ENCODE measurements at places on chromosomes 7 and 10. TPM values are rescaled to one million over a fixed set of nuclear protein-coding genes. Genes with fewer than 3 reads are reported as not detected.
A peak's percentile ranks its signal among the peaks of the same experiment; 100 is the strongest.

SPDYE1 gene
- not detected for polyA plus RNA-seq

- peak; percentile 79 for DNase-seq
Observed at GRCh38 chr10:62610649-62611229, 193.8 kb upstream of the ADO start.

FRMPD2 gene
- polyA plus RNA-seq, result not detected

GRCh38 chr7:69962186-69963065, 364.2 kb downstream of the AUTS2 start:
- no peak for DNase-seq

- no peak for DNase-seq
Observed at GRCh38 chr10:88474884-88475844, 108.0 kb downstream of the RNLS start.

DNA sequence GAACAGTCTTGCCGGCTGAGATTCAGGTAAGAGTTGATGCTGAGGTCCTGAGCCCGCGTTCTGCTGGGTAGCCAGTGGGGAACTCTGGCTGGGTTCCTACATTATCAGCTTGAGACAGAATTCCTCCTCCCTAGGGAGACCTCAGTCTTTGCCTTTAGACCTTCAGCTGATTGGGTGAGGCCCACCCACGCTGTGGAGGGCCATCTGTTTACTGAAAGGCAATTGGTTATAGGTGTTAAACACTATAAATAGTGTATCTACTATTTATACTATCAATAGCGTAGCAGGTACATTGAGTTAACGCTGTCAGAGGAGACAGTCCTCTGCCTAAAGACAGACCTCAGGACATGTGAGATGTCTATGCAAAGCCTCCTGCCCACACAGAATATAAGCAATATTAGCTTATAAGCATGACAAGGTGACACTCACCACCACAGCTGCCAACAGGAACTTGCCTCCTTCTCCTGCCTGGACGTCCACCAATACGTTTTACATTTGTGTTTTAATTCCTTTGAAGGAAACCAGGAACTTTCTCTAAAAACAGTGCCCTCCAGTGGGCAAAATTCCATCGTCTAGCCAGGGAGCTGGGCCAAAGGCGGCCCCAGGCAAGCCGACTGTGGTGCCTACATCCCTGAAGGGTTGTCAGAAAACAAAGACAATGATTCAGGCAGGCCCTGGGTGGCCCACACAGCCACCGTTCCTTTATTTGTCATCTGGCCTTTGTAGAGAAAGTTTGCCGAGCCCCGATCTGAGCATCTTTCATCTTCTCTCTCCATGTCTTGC, 58.8 kb downstream of the INSIG1 start:
- peak; percentile 21 for DNase-seq

DNA sequence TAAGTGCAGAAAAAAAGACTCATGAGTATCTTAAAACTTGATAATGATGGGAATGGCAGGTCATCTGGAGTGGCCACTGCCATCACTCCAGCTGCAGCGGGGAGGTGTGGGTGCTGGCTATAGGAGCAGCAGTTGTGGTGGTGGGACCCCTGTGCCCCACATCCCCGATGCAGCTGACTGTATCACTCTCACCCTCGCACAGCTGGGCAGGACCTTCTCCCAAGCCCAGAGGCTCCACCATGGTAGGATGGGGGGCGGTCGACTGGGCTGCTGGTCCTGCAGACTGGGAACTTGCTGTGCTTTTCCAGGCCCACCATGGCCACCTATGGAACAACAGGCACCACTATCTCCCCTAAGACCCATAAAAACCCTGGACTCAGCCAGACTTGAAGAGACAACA, 844.4 kb downstream of the SORCS1 start:
- no peak for DNase-seq

BAMBI gene
- 1.3 TPM for polyA plus RNA-seq

IDI2 gene
- polyA plus RNA-seq, result not detected

DNA sequence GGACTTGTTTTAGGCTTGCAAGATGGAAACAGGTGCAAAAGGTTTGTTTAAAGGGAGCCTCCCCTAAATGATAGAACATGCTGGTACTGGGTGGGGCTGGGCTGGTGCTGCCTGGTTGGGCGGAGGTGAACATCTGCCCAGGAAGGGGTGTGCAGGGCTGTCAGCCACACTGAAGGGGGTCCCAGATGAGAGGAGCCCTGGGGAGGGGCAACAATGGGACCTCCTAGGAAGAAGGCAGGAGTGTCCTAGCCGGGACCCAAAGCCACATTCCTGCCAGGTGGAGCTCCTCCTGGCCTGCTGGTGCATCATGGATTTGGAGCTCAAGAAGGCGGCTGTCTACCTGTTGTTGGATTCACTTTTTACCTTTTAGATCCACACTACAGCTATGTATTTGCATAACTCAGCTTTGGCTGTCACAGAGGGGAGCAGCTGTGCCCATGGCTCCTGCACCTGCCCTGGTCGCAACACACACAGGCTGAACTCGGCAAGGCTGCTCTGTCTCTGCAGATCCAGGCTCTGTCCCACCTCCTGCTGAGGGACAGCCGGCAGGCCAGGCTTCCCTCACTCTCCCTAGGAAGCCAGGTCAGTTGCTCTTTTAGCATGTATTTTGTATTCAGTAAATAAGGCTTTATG, 59.9 kb downstream of the ADARB2 start:
- DNase-seq, result no peak

GRCh38 chr10:121927318-121927840, 452 bp downstream of the ATE1 start:
- peak; percentile 35 for DNase-seq

GRCh38 chr10:133258818-133259601, 17.7 kb downstream of the ADAM8 start:
- DNase-seq, result peak; percentile 100

NEURL1 gene
- 3.0 TPM for polyA plus RNA-seq

GRCh38 chr10:88832376-88832775, 19.3 kb downstream of the ANKRD22 start:
- no peak for DNase-seq

GRCh38 chr10:85454386-85454785, 912.2 kb downstream of the GRID1 start:
- DNase-seq, result no peak

- no peak for DNase-seq
Observed at GRCh38 chr10:87578842-87579401, 74.2 kb downstream of the MINPP1 start.

- DNase-seq, result no peak
Observed at GRCh38 chr7:67817481-67817880, 820.8 kb downstream of the TYW1 start.

DNA sequence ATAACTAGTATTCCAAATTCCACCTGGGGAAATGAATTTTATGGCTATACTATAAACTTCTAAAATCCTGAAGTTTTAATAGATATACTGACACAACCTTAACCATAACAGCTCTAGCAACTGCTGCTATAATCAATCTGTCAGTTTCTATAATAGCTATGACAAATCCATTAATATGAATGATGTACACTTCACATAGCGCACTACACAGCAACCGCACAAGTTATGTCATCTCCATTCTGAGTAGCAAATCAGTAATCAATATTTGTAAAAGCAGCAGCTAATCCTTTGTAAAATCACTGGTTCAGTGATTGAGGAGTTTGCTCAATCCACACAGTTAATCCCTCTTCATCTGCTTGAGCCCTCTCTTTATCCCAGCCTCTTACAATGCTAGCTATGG, 105.3 kb downstream of the SKAP2 start:
- DNase-seq, result no peak

- no peak for DNase-seq
Observed at GRCh38 chr7:131074585-131074984, 253.1 kb upstream of the MKLN1 start.

DNA sequence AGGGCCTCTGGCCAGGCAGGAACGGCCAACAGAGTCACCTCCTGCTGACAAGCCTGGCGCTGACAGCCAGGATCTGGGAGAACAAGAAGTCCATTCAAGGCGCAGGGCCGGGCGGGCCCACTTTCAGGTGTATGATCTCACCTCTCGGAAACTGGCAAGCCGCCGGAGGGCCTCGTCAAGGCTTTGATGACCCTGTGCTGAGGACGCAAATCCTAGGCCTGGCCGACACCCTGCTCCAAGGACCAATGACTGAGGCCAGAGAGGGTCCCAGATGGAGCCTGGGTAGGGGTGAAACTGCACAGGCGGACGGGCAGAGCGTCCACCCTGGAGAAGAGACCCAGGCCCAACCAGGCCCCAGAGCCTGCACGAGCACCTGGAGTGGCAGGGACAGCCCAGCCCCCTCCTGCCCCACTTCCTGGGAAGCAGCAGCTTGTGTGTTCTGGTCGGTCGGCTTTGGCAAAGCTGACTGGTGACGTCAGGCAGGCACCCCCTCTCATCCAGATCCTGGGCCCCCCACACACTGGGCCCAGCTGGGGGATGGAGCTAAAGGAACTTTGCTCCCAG, 30.6 kb downstream of the MYL10 start:
- no peak for DNase-seq

MACC1 gene
- polyA plus RNA-seq, result not detected

GRCh38 chr10:86411281-86411841, 44.8 kb upstream of the GRID1 start:
- no peak for DNase-seq

PDE6C gene
- not detected for polyA plus RNA-seq

SFRP4 gene
- not detected for polyA plus RNA-seq

FFAR4 gene
- 1.1 TPM for polyA plus RNA-seq

- DNase-seq, result no peak
Observed at GRCh38 chr10:22364407-22365140, 19.3 kb downstream of the SPAG6 start.

DNA sequence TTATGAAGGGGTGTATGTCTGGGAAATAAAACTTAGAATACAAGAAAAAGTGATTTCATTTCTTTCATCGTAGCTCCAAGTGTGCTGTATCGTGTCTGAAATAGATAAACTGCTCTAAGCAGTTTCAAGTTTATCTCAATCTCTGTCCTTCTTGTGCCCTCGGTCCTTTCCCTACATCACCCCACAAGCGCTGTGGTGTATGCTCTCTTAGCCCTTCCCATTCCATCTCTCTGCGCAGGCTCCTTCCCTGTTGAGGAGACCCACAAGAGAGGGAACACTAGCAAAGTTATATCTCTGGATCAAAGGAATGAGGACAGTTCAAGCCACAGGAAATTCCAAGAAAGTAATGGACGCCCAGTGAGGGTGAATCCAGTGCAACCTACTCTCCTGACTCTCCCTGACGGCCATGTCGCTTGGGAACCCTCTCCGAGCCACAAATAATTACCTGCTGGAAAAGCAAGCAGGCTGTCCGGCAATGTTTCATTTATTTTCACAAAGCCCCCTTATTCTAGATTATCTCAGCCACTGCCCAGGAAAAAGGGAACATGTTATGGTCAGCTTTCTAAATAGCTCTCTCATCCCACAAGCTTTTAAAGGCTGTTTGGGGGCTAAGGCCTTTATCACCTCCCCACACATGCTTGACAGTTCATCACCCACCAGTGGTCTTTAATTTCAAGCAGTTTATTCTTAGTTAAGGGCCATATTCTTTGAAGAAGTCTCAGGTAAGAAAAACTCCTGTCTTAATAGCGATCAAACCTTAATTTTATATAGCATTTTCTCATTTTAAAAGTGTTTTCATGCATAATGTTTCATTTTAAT, 34.8 kb downstream of the LRRC4 start:
- no peak for DNase-seq

TWIST1 gene
- not detected for polyA plus RNA-seq

DNA sequence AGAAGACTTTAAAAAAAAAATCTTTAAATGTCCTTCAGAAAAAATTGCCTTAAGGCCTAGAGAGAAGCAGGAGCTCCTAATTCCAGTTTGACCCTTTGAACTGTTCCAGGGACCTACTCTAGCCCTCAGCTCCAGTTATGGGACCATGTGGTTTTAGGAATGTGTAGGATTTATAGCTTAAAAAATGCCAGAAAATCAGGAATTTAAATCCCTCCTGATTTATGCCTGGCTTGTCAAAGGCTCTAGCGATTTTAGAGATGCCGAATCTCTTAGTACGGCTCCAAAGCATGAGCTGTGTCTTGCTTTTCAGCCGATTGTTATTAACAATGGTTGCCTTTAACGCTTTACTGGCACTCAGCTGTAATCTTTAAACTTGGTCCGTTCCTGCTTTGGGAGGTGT, 130.6 kb upstream of the NPVF start:
- DNase-seq, result no peak

DNA sequence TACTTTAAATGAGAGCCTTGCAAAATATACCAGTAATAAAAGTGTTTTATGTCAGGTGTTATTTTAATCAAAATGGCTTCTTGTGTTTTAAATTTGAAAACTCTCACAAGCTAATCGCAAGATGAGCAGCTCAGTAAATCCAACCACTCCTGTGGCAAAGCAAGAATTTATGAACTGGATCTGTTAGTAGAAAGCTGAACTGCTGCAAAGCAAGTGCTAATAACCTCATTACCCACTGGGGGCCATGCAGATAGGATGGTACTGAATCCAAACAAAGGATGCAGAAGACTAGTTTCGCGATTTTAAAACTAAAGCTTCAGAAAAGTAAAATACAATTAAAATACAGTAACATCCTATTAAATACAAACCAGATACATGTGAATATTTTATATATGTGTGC, 468.0 kb downstream of the PARD3 start:
- no peak for DNase-seq

ZNF727 gene
- not detected for polyA plus RNA-seq

- DNase-seq, result no peak
Observed at GRCh38 chr7:25515633-25516275, 287.5 kb upstream of the NPVF start.

RSU1 gene
- 34.1 TPM for polyA plus RNA-seq

DNA sequence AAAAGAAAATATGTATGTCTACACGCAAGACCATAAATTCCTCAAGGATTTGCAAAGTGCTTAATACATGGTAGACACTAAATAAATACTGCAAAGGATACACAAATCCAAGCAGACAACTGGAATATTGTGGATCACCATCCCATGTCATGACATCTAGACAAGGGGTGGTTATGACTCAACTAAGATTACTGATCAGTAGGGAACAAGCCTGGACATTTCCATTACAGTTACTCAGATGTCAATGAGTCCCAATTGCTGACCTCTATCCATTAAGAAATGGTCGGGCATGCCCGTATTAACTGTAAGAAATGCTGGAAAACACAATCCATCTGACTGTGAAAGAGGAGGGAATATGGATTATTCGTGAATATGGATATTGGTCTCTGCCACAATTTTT, 27.6 kb upstream of the RUFY2 start:
- no peak for DNase-seq

DNA sequence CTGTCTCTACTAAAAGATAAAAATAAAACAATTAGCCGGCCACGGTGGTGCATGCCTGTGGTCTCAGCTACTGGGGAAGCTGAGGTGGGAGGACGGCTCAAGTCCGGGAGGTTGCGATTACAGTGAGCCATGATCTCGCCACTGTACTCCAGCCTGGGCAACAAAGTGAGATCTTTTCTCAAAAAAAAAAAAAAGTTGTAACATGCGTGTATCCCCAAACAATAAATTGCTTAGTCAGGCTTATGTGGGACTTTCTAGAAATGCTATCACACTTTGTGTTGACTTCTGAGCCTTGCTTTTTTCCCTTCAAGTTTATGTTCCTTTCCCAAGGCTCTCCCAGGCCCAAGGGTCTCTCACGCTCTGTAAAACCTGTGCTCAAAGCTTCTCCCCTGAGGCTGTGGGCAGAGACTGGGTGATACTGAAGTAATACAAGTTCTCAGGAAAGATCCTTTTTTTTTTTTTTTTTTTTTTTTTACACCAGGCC, 88.0 kb upstream of the TNS3 start:
- peak; percentile 57 for DNase-seq

INHBA gene
- not detected for polyA plus RNA-seq
